Smooth muscle cell of the brain vasculature (primary cell): ENCODE measurements at places on chromosomes 11 and 22.

DNA sequence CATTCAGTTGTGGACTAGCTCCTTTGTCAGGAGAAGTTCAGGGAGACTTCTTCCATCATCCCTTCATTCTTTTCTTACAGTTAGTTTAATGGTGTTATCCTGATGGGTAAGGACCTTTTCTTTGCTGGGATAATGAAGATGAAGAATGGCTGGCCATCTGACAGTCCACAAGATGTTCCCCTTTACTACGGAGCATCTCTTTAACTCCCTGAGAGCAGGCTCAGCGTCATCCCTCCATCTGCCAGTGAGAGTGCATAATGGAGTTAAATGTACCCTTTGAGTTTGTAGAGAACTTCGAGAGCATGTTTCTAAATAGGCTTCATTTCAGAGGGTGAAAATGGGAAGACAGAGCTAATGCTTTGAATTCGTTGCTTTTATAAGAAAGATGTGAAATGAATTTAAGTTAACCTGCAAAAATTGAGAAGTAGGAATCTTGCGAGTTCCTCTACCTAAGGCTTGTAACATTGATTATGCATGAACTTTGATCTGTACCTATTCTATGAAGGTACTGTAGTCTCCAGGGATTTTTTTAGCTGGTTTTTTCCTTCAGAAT is 1.7 kb downstream of the EP300 start:
- no peak for DNase-seq

GRCh38 chr22:24422102-24422665 is 5.2 kb upstream of the ADORA2A start:
- no peak for DNase-seq

DNA sequence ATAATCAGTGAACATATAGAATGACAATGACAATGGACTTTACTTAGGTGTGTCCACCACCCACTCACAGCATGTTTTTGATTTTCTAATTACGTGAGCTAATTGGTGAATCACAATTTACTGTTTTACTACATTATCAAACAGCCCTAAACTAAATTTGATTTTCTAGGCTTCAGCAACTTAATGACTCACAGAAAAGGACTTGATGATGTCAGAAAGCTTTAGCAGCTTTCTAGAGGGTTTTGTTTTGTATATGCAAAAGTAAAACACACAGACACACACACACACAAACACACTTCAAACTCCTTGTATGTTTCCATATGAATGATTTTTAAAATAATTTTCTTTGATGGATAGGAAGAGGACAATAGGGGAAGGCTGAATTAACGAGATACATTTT is 878.6 kb upstream of the CCDC90B start:
- DNase-seq, result no peak

DNA sequence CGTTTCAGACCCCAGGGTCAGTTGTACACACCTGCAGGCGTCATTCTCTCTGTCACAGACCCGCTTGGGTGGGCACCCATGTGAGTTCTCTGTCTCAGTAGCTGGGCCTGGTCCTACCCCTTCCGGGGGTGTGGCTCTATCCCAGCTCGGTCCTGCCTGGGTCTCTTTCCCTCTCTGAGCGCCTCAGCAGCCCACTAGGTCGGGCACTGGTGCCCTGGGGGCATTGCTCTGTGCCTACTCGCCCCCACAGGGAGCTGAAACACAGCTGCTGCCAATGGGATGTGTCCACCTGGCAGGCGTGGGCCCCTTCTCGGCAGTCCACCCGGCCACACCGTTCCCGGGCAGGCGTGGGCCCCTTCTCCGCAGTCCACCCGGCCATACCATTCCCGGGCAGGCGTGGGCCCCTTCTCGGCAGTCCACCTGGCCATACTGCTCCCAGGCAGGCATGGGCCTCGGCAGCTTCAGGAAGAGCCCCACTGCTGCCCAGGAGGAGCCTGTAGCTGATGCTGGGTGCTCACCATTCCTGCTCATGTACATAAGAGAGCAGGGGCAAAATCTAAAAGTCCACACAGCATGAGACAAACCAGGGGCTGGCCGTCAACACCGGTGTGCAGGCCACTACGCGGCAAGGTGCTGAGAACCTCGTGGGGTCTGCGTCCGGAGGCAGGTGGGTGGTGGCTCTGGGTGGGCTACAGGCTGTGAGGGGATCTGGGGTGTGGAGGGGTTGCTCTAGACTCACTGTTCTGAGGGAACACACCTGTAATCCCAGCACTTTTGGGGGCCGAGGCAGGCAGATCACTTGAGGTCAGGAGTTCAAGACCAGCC is 12.3 kb downstream of the MLC1 start:
- no peak for DNase-seq

GRCh38 chr11:122637541-122637940 is 18.0 kb upstream of the UBASH3B start:
- DNase-seq, result no peak

GRCh38 chr22:29715240-29715639 is 4.6 kb upstream of the CABP7 start:
- no peak for DNase-seq

GRCh38 chr22:20571078-20571503 is 63.7 kb downstream of the MED15 start:
- DNase-seq, result no peak

DNA sequence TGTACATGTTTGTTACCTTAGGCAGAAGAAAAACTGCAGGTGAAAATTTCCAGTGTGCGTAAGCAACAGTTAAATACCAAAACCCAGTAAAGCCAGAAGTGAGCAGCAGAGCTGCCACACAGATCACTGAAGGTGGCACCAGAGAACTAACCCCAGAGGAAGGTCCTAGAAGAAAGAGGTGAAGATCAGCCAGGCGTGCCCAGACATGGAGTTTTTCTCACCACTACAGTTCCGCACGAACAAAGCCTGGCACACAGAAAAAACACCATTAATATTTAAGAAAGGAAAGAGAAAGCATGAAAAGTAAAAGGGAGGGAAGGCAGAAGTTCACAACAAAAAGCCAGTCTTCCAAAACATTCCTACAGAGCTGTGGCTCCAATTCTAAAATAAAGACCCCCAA is 60.7 kb downstream of the STK33 start:
- no peak for DNase-seq

- no peak for DNase-seq
Measured at GRCh38 chr11:113389272-113389671, 1.7 kb downstream of the ANKK1 start.

DNA sequence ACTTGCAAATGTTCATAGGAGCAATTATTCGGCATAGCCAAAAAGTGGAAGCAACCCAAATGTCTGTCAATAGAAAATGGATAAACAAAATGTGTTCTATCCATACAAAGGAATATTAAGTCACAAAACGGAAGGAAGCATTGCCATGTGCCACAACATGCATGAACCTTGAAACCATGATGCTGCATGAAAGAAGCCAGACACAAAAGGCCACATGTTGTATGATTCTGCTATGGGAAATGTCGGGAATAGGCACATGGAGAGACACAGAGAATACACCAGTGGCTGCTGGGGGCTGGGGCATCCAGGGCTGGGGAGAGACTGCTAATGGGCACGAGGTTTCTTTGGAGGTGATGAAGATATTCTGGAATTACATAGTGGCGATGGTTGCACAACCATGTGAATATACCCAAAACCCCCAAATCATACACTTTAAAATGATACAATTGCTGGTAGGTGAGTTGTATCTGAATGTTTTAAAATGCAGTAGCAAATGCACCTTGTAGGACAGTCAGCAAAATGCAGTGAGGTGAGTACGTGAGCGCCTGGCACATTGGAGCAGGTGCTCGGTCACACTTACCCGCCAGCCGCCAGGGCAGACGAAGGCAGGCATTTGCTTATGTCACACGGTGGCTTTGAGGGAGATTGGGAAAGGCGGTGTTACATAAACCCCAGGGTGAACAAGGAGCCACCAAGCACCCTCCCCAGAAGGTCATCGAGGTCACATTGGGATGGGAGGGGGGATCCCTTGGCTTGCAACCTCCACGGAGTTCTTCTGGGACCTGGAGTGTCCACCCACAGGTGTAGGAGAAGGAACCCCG is 6.3 kb upstream of the OSM start:
- no peak for DNase-seq

- no peak for DNase-seq
Measured at GRCh38 chr11:95516786-95517185, 272.8 kb downstream of the FAM76B start.

DNA sequence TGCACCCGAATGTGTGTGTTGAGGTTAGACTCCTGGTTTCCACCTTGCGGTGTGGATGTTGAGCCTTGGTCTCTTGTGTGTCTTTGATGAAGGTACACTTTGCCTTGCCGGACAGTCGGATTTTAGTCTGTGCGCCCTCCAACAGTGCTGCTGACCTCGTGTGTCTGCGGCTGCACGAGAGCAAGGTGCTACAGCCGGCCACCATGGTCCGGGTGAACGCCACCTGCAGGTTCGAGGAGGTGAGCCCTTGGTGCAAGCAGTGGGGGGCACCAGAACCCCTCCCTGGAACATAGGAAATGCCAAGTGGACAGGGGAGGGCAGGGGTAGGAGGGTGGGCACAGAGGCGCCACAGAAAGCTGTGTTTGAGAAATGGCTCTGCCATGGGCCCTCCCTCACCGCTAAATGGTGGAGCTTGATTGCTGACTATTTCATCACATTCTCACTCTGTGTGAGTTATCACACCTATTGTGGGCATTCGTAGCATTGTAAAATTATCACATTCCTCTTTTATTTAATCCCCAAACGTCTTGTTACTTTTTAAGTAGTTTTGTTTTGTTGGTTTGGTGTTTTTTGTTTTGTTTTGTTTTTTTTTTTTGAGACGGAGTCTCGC is 26.4 kb upstream of the PANX2 start:
- DNase-seq, result no peak

DNA sequence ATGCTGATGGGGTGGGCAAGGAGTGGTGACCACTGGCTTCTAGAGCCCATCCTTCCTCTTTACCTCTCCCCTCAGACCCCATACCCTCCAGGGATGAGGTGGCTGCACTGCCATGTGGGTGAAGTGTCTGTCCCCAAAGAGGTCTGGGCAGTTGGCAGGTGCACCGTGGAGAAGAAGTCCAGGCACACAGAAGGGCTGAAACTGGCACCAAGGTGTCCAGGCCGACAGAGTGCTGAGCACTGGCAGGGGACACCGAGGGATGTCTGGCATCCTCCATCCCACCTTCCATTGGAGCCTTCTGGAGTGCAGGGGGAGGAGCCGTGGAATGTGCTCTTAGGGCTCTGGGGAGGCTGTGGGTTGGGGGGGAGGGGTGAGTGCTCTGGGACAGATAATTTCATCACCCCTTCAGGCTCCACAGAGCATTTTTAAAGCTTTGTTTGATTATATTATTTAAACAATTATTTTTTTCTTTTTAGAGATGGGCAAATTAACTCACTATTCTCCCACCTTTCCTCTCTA is 37.9 kb downstream of the PKNOX2 start:
- no peak for DNase-seq

DNA sequence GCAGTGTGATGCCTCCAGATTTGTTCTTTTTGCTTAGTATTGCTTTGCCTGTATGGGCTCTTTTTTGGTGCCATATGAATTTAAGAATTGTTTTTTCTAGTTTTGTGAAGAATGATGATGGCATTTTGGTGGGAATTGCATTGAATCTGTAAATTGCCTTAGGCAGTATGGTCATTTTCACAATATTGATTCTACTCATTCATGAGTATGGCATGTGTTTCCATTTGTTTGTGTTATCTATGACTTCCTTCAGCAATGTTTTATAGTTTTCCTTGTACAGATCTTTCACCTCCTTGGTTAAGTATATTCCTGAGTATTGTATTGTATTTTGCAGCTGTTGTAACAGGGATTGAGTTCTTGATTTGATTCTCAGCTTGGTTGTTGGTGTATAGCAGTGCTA is 18.3 kb upstream of the ZBED5 start:
- DNase-seq, result no peak

DNA sequence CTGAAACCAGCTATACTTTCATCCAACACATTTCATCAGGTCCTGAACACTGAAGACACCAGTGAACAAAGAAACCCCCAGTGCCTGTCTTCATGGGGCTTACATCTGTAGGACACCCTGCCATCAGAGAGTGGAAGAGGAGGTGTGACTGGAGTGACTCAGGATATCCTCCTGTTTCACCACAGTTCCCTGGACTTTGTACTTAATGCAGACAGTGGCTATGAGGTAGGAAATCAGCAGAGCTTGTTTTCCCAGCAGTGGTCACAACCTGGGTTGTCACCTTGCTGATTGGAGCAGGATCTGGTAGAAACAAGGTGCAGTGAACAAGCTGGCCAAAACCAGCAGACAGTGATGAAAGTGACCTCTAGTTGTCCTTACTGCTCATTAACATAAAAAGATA is 128.8 kb downstream of the KIRREL3 start:
- no peak for DNase-seq

GRCh38 chr11:102435688-102436087 is 16.9 kb downstream of the TMEM123 start:
- no peak for DNase-seq

DNA sequence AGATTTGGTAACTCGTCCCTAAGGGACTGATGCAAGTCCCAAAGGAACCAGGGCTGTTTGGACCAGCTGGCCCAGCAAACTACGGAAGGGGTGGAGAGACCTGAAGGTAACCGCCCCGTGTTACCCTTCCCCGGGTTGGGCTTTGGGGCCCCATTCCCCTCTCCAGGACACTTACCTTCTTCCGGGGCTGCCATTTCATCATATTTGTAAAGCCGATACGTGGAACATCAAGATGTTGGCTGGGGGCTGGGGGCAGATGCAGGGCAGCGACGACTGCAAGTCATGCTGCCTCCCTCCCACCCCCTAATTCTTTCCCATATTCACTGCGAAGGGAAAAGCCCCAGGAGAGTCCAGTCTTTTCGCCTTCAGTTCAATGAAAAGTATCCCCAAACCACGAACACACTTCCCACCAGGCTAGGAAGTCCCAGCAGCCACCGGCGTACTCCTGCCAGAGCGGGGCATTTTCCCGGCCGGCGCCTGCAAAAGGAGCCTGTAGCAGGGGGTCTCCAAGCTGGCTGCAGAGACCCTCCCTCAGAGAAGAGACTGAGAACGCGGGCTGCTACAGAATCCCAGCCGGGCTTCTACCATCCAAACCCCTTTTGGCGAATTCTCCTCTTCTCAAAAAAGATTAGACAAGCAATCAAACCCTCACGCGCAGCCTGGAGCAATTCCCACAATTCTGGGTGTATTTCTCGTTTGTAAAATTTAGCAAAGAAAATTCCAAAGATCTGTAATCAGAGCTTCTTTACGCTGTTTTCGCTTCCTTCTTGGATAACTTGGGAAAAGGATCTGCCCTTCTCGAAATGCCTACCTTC is 236.7 kb downstream of the TTC28 start:
- no peak for DNase-seq

DNA sequence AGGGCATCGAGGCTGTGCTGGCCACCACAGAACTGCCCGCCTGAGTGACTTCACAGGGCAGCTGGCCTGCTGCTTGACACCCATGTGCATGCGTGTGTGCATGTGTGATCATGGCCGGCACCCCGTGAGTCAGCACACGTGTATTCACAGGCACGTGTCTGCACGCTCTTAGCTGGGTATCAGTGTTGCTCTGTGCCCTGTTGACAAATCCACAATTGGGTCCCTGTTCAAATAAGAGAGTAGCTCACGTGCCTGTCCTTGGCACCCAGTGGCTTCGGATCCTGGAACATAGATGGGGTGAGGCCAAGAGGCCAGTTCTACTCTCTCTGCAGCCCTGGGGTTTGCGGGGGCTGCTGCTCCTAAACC is 14.0 kb downstream of the B3GAT1 start:
- no peak for DNase-seq

- DNase-seq, result peak; percentile 17
Measured at GRCh38 chr11:57597916-57598830, 688 bp downstream of the SERPING1 start.

GRCh38 chr22:50734343-50734771 is 3.6 kb upstream of the ACR start:
- no peak for DNase-seq
